ENCODE measurements at places on chromosomes 1 and 21.

DNA sequence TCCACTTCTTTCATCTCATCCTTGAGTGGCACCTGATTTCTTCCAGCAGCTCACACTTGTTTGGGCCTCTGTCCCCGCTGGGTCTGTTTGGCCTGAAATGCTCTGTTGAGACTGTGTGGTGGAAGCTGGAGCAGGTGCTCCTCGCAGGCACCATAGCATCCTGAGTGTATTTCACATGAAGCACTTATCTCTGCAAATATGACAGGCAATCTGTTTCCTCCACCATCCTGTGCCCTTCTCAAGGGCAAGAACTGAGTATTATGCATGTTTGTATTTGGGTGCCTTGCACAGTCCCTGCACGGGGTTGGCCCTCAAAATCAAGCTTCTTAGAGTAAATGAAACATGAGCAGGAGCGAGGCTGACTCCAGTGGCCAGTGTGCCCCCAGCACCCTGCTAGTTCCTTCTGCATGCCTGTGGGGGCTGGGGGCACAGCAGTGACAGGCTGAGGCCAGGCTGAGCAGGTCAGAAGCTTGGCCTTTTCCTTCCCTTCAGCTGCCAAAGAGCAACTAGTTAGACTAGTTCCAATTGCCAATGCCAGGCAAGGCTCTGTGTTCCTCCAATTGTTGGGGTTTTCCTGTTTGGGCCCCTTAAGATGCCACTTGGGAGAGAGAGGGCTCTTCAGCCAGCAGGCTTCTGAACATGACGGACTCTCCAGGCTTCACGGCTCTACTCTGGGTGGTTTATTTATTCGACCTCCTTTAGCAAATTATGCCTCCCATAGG is 129.6 kb upstream of the ATP1A1 start:
- no peak for DNase-seq

- DNase-seq, result no peak
Measured at GRCh38 chr1:59258412-59259032, 38.4 kb upstream of the FGGY start.

DNA sequence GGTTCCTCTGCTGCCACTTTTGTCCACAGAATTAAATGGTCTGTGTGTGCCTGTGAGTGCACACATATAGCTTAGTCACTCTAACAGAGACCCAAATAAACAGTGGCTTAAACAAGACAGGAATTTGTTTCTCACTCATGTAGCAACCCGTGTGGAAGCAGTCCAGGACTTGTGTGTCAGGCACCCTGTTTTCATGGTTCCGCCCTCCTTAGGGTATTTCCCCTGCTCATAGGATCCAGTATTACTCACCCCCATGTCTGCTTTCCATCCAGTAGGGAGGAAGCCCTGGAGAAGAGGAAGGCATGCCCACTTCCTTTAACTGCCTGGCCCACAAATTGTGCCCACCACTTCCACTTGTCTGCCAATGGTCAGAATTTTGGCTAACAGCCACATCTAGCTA is 41.3 kb upstream of the TACSTD2 start:
- DNase-seq, result peak; percentile 28

DNA sequence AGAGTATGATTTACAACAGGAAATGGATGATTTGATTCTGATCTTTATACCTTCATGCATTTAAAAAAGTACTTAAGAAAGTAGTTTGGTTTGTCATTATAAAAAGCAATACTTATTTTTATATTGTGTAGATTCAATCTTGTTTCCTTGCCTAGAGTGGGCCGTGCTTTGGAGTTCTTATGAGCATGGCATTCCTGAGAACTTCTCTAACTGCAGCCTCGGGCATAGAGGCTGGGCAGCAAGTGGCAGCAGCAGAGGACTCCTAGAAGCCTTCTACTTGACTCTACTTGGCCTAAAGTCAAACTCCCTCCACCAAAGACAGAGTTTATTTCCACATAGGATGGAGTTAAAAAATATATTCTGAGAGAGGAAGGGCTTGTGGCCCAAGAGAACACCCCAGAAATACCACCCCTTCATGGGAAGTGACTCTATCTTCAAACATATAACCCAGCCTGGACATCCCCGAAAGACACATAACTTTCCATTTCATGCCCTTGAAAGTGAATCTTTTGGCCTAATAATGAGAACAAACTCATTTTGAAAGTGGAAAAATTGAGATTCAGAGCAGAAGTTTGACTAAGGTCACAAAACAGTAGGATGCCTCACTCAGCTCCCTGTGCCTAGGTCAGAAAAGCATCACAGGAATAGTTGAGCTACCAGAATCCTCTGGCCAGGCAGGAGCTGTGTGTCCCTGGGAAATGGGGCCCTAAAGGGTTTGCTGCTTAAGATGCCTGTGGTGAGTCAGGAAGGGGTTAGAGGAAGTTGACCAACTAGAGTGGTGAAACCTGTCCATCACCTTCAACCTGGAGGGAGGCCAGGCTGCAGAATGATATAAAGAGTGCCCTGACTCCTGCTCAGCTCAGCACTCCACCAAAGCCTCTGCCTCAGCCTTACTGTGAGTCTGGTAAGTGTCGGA is at the start of gene IVL:
TSS of gene IVL (plus strand) at position 861 of the 916 bp plus-strand sequence. CDS start 1,252 bp downstream, outside the sequence.
- no peak for DNase-seq

DNA sequence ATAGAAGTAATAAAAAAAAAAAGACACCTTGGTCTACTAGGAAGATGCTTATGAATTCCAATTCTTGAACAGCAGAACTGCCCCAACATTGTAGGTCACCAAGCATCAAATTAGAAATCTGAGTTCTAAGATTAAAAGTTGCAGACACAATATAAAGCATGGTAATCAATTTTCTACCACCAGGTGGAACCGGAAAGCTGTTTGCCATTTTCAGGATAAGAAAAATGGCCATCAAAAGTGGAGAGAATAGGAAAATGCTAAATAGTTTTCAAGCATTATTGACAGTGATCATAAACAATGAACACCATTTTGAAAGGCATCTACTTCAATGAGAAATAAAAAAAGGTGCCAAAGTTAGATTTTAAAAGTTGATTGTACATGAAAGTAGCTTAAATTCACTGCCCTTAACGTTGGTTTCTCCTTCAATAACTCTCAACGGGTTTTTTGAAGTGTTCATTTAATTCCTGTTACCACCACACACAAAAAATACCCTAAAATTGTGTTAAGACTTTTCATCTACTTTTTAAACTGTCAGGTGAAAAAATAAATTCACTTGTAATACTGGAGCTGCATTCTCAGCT is 252.9 kb downstream of the KCNT2 start:
- peak; percentile 6 for DNase-seq

- no peak for DNase-seq
Measured at GRCh38 chr21:43311301-43311817, 115.6 kb downstream of the SIK1 start.

DNA sequence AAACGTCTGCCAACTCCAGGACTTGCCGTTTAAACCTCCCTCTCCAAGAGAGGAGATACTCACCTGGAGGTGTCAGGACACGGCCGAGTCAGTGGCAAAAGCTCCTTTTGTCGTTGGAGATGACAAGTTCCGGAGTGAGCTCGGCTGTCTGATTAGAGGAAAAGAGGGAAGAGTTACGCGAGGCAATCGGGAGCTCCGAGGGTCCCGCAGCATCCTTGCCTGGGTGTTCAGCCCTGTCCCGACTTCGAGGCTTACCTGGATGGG is 497 bp downstream of the ID3 start:
- no peak for DNase-seq

GRCh38 chr1:7379441-7379971 is 391.6 kb upstream of the VAMP3 start:
- peak; percentile 71 for DNase-seq

- DNase-seq, result no peak
Measured at GRCh38 chr21:14742119-14742518, 196.0 kb upstream of the SAMSN1 start.

DNA sequence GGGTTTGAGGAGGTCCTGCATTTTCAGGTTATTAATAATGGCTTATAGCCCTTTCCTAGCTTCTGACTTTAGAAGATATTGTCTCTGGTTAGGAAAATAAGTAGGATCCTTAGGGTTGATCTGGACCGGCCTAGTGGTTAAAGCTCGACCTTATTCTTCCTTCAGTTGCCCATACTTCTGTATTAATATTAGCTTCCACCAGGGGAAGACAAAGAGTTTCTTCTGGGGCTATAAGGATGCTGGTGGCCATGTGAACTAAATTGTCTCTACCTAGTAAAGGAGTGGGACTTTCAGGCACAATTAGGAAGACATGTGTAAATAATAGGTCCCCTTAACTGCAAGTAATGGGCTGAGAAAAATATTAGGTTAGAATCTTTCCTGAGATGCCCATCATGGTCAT is 20.6 kb upstream of the FCGR2A start:
- no peak for DNase-seq

DNA sequence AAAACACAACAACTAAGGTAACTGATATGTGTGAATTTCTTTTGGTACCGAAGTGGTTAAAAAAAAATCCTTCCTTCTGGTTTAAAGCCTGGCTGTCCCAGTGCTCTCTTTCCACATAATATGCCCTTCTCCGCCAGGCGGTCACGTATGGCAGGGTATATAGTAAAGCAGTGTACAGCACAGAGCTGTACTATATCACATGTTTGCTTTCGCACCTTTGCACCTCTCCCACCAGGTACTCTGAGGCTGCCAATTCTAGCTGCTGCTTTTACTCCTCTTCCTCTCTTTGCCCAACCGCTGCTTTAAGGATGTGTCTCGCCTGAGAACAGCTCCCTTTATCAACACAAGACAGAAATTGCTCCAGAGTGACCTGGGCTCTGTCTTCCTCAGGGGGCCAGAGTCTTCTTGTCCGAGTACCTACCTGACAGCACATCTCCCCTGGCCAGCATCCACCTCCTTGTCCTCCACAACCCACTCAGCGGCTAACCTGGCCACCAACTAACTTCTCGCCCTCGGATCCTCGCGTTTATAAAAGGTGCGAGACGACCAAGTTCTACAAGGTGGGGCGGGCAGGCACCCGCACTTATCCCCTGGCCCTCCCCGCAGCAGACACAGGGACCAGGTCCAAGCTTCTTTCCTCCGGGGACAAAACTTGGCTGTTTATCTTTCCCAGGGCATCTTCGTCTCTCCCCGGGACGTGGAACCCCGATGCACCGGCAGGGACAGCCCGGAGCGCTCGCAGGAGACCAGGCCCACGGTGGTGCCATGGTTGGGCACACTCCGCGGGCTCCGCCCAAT is 1.6 kb downstream of the COLGALT2 start:
- no peak for DNase-seq

DNA sequence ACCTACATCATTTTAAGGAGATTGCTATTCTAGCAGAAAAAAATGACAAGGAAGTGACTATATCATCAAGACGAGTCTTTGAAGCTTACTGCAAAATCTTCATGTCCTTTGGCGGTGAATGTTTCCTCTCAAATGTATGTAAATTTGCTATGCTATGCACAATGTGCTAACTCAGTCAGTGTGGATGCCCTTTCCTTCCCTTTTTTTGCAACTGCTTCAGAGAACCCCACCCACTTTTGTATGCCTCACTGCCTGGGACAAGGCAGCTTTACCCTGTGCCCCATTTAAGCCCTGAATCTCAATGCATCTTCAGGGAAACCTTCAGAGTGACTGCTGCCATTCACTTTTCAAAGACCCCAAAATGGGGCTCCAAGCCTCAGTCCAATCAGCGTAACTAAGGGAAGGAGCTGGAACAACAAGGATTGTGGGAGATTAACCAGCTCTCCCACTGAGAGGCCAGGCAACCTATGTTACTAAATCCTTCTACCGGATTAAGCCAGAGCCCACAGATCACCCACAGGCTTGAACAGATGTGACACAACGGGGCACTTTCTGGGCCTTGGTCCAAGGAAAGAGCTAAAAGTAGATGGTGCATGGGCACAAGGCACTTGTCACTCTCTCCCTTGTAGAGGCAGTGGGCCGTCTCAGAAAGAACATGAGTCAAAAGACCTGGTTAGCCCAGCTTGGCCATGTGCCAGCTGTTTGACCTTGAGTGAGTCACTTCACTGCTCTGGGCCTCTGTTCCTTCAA is 154.4 kb downstream of the PLPP3 start:
- DNase-seq, result no peak

DNA sequence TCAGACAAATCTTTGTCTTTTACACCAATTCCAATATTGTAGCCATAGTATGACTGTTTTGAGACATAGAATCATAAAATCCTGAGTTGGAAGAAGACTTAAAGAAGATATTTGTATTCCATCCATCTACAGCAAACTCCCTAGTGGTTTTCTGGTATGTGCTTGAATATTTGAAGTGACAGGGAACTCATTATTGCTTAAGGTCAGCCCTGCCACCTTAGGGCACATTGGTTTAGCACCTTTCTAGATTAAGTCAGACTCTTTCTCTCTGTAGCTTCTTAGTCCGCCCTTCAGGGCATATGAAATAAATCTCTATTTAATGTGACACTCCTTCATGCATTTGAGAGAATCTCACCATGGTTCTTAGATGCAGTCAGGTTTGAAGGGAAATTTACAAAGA is 49.8 kb downstream of the PTGER3 start:
- DNase-seq, result no peak

- DNase-seq, result no peak
Measured at GRCh38 chr21:35633501-35633900, 426.8 kb downstream of the SETD4 start.

GRCh38 chr21:34838956-34839820 is 170.4 kb downstream of the CLIC6 start:
- no peak for DNase-seq

DNA sequence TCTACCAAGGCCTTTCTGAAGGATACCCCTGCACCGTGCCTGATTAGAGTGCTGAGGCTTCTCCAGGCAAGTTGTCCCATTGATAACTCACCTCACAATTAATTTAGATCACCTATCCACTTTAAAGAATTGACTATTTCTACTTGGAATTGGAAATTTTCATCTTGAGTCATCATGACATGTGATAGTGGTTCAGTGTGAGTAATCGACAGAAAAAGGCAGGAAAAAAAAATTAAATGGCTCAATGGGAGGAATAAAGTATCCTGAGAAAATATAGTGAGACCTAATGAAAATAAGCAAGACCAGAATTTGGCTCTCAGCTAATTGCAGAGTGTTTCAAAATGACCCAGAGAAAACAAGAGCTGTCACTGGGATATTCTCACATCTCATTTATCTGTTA is 222.4 kb upstream of the C8B start:
- no peak for DNase-seq

GRCh38 chr1:96049759-96050409 is 671.7 kb upstream of the PTBP2 start:
- DNase-seq, result no peak

GRCh38 chr1:25168193-25169071 is 63.9 kb downstream of the SYF2 start:
- no peak for DNase-seq

DNA sequence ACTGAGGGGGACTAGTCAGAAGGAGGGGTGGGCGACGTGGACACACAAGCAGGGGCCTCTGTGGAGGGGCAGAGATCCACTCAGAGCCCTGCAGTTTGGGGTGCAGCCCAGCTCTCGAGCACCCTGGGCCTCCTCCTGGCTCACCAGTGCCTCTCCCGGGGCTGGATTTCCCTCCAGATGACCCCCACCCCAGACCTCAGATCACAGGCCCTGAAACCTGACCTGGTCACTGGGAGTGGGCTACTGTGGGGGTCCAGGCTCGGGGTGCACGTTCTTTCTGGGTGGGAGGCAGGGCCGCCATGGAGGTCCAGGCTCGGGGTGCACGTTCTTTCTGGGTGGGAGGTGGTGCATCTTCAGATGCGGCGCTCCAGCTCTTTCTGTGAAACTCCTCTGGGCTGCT is 10.3 kb upstream of the LHX4 start:
- no peak for DNase-seq

Data from HTR-8/SVneo (cell line).